CD4-positive, alpha-beta T cell treated with Interleukin-6 at 100 ng/mL for 8 hours (primary cell): ENCODE measurements at places on chromosomes 4 and X.
A peak's percentile ranks its signal among the peaks of the same experiment; 100 is the strongest.

DNA sequence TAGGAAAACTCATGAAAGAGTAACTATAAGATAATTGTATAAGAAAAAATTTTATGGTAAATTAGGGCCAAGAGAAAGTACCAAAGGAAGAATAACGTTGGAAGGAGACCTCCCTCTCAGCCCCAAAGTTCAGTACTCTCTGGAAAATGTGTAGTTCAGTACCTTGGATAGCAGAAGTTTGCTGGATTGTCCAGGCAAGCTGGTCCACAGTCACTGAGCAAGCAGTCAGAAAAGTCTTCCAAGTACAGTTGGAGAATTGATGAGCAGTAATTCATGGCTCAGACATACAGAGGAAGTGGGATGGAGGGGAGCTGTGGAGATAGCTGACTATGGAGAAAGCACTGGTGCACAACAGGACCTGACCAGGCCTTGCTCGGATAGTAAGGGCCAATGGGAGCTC lies 598.2 kb upstream of the NDST4 start:
- no peak for DNase-seq

- DNase-seq: no peak
These were observed 151.1 kb downstream of the SLC7A11 start for GRCh38 chr4:138090918-138091676.

- no peak for DNase-seq
These were observed 17.2 kb upstream of the POLA1 start for GRCh38 chrX:24676403-24677024.

DNA sequence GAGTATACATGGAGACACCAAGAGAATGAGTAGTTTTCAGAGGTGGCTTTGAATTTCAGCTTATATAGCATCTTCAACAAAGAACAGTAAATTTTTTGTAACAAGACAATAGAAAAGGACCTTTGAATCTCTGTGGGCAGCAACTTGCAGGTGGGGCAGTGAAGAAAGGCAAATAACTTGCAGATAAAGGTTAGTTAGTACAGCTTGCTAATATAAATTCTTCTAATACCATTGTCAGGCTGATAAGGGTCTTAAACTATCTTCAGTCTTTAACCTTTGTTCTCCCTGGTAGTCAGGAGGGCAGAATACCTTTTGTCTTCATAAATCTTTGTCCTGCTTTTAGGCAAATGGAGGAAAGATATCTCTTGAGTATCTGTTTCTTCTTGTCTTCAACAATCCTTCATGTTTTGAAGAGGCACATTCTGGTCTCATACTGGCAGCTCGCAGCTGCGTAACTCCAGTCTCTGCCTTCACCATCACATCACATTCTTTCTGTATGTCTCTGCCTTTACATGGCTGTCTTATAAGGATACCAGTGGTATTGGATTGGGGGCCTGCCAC lies 16.0 kb downstream of the ANXA3 start:
- no peak for DNase-seq

DNA sequence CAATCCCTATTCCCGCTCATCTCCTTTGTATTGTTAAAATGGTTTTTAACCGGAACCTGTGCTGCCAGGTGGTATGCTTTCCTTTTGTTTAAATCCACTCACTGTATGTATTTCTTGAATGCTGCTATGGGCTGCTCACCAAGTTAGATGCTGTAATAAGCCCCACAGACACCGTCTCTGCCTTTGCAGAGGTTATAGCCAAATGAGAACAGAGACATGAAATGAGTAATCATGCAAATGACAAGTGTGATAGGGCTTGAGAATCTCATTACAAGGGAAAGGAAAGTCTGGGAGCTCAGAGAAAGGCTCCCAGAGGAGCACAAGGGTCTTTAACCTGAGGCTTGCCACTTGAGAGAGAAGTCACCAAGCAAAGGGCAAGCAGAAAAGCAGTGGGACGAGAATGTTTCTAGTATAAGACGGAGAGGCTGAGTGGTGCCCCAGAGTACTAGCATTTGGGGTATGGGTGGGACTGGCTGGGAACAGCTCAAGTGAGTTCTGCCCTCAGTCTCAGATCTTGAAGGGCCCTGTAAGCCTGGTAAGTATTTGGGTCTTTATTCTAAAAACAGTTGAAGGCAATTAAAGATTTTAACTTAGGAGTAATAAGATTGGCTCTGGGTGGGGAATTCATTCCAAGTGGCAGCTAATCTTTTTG lies 110.8 kb upstream of the H2AZ1 start:
- no peak for DNase-seq

DNA sequence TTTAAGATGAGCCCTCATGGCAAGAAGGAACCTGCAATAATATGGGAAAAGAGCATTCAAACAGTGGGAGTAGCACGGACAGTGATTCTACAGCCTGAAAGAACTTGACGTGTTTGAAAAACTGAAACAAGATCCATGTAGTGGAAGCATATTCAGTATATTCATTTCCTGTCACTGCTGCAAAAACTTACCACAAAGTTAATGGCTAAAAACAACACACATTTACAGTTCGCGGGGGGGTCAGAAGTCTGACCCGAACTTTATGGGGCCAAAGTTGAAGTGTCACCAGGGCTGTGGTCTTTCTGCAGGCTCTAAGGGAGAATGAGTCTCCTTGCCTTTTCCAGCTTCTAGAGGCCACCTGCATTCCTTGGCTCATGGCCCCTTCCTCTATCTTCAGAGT lies 52.6 kb upstream of the ARX start:
- no peak for DNase-seq

- no peak for DNase-seq
These were observed 5.0 kb downstream of the CCNQ start for GRCh38 chrX:153593811-153594500.

DNA sequence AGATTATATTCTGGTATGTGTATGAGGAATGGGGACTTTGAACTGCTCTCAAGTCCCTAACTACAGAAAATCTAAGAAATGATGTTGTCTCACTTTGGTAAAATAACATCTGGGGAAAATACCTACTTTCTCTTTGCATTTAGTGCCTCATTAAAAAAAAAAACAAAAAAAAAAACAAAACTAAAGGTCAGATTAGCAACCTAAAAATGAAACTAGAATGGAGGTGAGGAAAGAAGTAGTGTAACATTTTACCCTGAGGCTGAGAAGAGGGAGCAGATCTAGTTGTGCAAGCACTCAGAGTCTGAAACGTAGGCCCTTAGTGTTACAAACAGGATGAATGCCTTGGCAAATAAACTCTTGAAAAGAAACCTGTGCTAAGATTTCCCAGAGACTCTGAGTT lies 56.0 kb downstream of the VGLL1 start:
- DNase-seq: peak; percentile 29

DNA sequence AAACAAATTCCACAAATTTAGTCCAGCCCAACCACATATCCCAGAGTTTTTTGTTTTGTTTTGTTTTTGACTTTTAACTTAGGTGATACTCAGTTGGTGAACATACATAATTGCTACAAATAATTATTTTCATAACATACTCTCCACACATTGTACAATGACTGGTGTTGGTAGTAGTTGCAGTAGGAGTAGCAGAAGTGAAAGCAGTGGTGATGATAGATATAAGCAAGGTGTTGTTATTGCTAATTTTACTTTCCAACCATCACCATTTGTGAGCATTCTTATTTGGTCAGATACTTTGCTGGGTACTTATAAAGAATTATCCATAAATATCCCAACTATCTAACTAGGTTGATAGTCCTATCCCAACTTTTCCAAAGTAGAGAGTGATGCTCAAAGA lies 47.3 kb downstream of the ARHGAP24 start:
- DNase-seq: no peak

DNA sequence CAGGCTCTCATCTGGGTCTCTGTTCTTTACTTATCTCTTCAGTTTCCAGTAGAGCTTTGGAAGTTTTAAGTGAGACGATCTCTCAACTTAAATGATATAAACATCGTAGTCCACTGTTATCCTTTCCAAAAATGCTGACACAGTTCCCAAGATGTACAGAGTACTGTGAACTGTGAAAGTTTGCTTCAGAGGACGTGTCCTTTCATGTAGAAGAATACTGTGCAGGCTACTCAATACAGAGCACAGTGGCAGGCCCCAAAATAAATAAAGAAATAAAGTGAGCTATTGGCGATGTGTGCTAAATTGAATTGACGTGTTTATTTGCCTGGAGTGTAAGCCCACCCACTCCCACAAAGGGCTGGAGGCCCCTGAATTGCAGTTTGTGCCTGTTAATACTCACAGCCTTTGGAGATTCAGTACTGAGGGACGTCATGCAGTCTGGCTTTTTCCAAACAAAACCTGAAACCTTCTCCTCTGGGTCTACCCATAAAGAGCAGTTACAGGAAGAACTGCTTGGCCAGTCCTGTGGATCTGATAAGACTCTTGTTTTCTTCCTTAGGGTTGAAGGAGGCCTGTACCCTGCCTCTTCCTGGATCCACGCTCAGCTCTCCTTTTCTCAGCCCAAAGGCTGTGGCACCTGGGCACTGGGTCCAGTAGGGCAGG lies 66.1 kb downstream of the SOWAHB start:
- no peak for DNase-seq

DNA sequence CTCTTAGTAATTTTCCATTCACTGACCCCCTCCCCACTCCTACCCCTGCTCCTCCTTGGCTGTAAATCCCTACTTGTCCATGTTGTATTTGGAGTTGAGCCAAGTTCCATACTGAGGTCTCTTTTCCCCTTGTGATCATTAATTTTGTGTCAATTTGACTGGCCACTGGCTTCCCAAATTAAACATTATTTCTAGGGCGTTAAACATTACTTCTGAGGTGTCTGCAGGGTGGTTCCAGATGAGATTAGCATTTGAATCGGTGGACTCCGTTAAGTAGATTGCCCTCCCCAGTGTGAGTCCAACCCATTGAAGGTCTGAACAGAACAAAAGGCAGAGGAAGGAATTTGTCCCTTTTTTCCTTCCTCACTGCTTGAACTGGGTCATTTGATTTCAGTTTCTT lies 25.7 kb downstream of the SLC39A8 start:
- no peak for DNase-seq

DNA sequence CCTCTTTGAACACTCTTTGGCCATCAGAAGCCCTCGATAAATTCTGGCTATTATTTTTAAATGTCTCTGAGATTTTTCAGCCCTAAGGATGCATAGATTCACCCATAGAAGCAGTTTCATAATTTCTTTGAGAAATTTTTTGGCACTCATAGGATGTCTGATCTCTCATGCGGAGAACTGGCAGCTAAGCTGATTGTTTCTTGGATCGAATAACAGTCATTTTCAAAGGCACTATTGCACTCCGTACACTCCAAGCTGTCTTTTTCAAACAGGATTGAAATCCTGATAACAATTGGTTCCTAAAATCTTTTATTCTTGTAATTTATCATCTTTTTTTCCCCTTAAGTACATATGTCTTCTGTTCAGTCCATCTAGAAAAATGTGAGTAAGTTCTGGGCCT lies 411.9 kb downstream of the SPOCK3 start:
- no peak for DNase-seq

- no peak for DNase-seq
These were observed 2.3 kb downstream of the HCFC1 start for GRCh38 chrX:153969125-153969903.
